ENCODE measurements at places on chromosomes 5 and 9. TPM values are rescaled to one million over a fixed set of nuclear protein-coding genes. Genes with fewer than 3 reads are reported as not detected.
A peak's percentile ranks its signal among the peaks of the same experiment; 100 is the strongest.

DNA sequence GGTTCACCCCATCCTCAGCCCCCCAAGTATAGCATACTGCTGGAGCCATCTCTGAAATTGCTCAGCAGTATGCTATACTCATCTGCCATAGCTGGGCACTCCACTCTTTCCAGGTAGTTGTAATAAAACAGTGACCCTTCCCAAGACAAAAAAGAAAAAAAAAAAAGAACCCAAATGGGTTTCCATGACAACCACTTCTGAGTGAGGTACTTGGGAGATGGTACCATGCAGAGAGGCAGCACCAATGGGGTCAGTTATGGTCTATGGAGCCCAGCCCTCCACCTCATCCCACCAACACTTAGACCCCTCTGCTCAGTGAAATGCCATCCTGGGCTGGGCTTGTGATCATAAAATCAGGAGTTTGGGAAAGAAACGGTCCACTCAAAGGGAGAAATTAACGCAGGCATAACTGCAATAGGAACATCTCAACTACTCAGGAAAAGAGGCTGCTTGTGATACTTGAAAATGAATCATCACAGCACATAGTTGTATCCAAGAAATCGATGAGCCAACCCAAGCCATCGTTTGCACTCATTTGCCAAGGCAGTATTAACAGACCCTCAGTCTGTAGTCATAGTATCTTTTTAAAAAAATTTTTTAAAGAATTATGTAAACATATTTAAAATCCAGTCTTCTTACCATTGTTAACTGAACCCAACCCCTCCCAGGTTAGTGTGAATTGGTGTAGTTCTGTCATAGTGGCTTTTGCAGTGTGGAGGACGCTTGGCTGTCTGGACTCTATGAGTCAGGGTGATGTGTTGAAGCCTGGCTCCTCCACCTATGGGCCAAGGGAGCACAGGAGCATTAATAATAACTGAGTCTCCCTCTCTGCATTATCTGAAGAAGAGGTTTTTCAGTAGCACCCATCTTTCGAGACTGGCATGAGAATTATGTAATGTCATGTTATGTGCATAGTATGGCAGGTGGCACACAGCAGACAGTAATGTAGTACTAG, 402.7 kb downstream of the SPOCK1 start:
- peak; percentile 31 for DNase-seq

DNA sequence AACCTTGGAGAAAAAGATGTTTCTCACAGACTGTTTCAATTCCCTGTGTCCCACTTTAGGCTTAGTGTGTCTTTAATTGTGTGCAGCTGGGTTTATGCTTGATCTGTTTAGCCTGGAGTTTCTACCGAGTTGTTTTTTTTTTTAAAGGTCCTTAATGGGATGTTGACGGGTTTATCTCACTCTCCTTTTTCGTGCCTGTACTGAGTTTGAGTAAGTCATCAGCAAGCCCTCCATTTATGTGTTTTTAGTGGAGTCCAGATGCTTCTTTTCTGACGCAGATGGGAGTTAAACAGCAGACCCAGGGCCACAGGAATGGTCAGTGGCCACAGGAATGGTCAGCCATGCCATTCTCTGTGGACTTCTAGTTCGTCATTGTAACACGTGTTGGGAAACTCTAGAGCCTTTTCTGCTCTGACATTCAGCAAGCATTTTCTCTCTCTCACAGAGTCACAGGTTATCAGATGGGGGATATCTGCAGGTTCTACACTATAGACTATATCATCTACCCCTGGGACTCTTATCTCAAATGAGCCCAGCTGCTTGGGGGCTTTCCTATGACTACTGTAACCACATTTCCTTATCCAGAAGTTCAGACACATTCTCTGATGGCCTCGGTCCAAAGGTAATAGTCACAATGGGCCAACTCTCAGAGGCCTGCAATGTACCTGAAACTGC, 190.5 kb downstream of the TTLL11 start:
- DNase-seq, result peak; percentile 92

GRCh38 chr5:149309354-149309753, 35.9 kb upstream of the GRPEL2 start:
- no peak for DNase-seq

DNA sequence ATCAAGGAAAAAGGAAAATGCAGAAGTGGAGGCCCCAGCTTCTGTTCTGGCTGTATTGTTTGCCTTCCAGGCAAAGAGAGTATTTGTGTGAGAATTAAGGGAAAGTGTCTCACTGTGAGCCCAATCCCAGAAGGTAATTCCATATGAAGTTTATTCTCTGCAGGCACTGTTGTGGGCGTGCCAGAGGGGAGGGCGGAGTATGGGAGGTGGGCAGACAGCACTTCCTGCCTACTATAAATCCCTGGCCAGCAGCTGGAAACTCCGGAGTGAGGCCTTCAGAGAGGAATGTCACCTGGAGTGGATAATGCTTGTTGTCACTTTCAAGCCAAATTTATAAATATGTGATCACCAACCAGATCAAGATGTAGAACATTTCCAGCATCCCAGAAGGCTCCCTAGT, 209.5 kb downstream of the ARHGAP26 start:
- peak; percentile 79 for DNase-seq

DNA sequence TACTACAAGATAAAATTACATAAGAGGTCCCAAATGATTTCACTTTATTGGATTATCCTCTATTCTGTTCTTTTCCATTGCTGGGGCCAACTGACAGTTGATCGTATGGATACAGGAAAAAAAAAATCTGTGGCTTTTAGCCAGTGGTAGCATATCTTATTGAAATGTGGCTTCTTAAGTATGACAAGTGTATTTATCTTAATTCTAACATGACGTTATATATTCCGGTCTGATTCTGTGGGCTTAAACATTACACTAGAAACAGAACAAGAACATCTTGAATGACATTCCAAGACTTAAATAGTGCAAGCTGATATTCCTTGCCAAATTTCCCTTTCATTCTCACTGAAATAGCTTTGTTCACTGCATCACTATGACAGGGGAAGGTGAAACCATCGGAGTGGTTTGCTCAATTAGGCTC, 117.9 kb downstream of the INSYN2B start:
- no peak for DNase-seq

- no peak for DNase-seq
These were observed 287.7 kb downstream of the FER start for GRCh38 chr5:109035436-109035835.

GRCh38 chr5:132227485-132228240, at the start of gene P4HA2:
TSS of gene P4HA2 (minus strand) at chr5:132227853. CDS start at chr5:132218626, 9,227 bp downstream.
- peak; percentile 59 for DNase-seq

- DNase-seq, result no peak
These were observed 21.0 kb downstream of the ANKH start for GRCh38 chr5:14850419-14851049.

DNA sequence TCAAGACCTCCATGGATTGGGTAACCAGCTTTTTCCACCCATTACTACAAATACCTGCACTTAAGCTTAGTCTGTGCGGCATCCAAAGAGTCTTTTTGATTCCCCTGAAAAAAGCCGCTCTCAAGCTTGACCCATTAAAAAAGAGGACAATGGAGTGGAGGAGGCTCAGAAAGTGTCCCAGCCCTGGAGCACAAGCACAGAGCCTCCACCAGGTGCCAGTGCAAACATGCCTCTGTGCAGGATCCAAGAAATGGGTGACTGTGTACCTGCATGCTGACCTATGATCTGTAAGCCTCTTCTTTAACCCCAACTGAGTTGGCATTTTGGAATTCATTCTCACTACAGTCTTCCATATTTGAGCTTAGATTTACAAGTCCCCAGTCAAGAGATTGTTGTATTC, 168.3 kb upstream of the TLE4 start:
- DNase-seq, result no peak

GRCh38 chr9:99004717-99005460, 61.2 kb downstream of the COL15A1 start:
- no peak for DNase-seq

- DNase-seq, result no peak
These were observed 620.1 kb downstream of the TLE1 start for GRCh38 chr9:81069038-81069795.

GRCh38 chr5:157951673-157952373, 92.9 kb upstream of the CLINT1 start:
- no peak for DNase-seq

GRCh38 chr5:60274747-60275146, 381.2 kb upstream of the PDE4D start:
- DNase-seq, result no peak

GRCh38 chr9:130354806-130355205, 89.2 kb downstream of the HMCN2 start:
- DNase-seq, result no peak

DNA sequence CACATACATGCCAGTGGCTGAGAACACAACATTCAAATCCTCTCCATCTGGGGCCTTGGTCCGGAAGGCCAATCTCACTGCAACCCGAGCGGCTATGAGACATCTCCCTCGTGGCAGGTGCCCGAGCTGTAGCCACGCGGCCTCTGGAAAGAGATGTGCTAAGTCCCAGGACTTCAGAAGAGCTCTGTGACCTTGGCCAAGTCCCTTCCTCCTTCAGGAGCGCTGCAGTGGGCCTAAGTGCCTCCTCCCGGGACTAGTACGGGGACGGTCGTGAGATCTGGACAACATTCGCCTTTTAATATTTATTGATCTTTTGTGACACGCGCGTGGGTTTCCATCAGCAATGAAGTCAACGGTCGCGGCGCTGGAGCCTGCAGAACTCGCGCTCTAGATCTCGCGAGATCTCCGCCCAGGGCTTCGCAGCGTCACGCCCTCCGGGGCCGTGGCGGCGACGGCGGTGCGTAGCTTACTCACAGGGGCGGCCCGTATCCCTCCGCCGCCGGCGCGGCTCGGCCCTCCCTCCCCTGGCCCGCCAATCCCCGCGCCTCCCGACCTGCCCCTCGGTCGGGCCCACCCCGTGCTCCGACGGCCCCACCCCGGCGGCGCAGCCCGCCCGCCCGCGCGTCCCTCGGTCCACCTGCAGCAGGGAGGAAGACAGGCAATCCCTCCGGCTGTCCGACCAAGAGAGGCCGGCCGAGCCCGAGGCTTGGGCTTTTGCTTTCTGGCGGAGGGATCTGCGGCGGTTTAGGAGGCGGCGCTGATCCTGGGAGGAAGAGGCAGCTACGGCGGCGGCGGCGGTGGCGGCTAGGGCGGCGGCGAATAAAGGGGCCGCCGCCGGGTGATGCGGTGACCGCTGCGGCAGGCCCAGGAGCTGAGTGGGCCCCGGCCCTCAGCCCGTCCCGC, at the start of gene UBE2D2:
UBE2D2 (plus strand) TSS at position 588 of the 903 bp plus-strand sequence. CDS start 453 bp downstream, outside the sequence.
- peak; percentile 92 for DNase-seq

DNA sequence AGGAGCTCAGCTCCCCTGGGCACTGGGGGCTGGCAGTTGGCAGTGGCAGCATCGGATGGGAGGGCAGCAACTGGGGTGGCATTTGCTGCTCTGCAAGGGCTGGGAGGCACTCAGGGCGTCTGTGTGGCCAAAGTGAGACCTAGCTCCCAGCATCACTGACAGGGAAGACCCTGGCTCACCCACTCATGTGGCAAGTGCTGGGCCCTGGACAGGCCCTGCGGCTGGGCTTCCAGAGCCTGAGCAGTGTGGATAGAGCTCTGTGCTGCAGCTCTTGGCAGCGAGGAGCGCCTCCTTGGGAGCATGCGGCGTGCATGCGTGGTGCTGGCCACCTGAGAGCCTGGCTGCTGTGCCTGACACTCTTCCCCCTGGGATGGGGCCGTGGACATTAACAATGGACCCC, 10.2 kb downstream of the CEP72 start:
- no peak for DNase-seq

- DNase-seq, result no peak
These were observed 100.7 kb upstream of the IRX4 start for GRCh38 chr5:1983401-1983800.

- no peak for DNase-seq
These were observed 5.9 kb downstream of the CDKN2A start for GRCh38 chr9:21988056-21988990.

- peak; percentile 27 for DNase-seq
These were observed 13.8 kb downstream of the EXOSC2 start for GRCh38 chr9:130707225-130707976.

- no peak for DNase-seq
These were observed 56.6 kb upstream of the LMNB1 start for GRCh38 chr5:126720369-126720768.

DNA sequence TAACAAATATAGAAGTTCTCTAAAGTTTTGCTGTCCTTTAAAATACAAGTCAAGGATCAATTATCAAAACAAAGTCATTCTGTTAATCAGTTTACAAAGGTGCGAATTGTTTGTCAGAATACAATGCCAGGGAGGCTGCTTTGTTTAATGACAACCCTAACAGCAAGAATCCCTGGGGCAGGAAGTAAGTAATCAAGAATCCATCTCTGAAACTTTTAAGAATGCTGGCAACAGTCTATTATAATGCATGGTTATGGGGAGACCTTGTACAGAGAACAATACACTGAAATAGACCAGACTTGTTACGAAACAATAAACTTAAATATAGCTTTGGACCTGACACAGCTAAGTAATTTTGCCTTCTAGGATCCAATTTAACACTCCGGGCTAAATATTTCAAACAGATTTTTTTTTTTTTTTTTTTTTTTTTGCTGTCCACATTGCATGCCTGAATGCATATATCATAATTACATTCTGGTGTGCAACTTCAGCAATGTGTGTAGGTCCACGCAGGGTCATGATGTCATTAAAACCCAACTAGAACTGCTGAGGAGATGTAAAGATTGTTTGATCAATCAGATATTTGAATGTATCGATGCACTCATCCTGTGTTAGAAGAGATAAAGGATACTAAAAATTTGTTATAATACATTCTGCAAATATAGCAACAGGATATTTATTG, 421.3 kb downstream of the CETN3 start:
- DNase-seq, result no peak

DNA sequence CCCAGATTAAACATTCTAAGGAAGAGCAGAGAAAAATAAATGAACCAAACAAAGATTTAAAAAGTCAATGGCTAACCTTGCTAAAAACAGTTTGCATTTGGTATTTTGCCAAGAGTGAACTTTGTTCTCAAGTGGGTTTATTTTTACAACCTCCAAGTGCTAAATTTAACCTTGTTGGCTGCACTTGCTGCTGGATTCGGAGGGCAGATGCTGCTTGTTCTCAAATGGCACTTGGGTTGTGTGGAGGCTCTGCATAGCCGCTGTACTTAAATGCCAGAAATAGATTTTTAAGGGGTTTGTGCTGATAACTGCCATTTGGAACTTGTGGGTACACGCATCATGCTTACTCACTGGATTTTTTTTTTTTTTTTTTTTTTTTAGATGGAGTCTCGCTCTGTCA, 13.3 kb upstream of the SPATA24 start:
- DNase-seq, result no peak

PTGS1 gene
- total RNA-seq, result not detected

CSNK1G3 gene
- 65.5 TPM for total RNA-seq

DND1 gene
- 1.5 TPM for total RNA-seq

PCDHGA5 gene
- total RNA-seq, result 0.41 TPM

NMUR2 gene
- not detected for total RNA-seq

FOXI1 gene
- total RNA-seq, result not detected

MEIKIN gene
- not detected for total RNA-seq

DMRT3 gene
- total RNA-seq, result 0.24 TPM

TMEM215 gene
- not detected for total RNA-seq

TPPP gene
- 0.05 TPM for total RNA-seq

HSD17B3 gene
- total RNA-seq, result not detected

SPATA31A3 gene
- total RNA-seq, result not detected
